ENCODE measurements at places on chromosomes 4 and X.

DNA sequence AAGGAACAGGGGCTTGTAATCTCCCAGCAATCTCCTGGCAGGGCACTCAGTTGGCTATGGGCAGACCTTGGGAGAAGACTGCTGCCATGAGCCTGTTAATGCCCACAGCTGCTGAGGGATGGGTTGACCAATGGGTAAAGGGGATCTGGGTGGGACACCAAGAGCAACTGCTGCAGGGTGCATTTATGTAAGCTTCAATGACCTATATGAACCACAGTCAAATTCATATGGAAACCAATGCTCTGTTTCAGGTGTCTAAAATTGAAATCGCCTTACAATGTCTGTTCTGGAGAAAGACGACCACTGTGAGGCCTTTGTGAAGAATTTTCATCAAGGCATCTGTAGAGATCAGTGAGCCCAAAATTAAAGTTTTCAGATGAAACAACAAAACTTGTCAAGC, 6.1 kb downstream of the EPGN start:
- no peak for DNase-seq

GRCh38 chr4:7224001-7224400, 31.7 kb downstream of the SORCS2 start:
- no peak for DNase-seq

DNA sequence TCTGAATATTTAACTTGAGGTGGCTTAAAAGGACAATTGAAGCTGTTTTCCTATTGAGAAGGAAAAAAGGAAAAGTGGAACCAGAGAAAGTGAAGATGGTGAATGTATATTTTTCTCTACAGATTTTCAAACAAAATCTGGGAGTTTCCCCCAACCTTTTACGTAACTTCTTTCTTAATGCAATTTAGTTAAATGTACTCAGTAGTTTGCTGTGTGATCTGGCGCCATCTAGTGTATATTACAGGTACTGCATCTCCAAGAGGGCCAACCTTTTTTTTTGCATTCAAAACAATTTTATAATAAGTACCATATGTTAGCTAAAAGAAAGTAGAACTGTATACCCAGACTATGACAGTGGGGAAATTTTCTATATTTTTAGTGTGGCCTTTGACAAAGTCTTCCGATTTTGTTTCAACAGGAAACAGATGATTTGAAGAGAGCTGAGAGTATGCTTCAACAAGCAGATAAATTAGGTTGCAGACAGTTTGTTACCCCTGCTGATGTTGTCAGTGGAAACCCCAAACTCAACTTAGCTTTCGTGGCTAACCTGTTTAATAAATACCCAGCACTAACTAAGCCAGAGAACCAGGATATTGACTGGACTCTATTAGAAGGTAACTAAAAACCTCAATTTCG, 82.0 kb downstream of the PLS3 start:
- DNase-seq: no peak

GRCh38 chrX:51053741-51054140, 143.2 kb downstream of the BMP15 start:
- no peak for DNase-seq

DNA sequence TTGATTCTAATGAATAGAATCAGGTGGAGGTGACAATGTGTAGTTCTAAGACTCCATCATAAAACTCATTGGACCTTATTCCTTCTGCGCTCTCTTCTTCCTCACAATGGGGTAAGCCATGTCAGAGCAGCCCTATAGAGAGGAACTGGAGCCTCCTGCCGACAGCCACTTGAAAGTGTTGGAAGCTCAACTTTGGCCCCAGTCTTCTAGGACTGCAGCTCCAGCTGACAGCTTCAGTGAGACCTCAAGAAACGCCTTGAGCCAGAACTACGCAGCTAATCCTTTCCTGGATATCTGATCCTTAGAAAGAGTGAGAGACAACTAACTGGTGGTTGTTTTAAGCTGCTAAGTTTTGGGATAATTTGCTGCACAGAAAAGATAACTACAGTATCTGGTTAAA, 22.1 kb upstream of the ADH7 start:
- no peak for DNase-seq

- DNase-seq: no peak
Measured at GRCh38 chrX:106950381-106950780, 30.2 kb downstream of the CLDN2 start.

DNA sequence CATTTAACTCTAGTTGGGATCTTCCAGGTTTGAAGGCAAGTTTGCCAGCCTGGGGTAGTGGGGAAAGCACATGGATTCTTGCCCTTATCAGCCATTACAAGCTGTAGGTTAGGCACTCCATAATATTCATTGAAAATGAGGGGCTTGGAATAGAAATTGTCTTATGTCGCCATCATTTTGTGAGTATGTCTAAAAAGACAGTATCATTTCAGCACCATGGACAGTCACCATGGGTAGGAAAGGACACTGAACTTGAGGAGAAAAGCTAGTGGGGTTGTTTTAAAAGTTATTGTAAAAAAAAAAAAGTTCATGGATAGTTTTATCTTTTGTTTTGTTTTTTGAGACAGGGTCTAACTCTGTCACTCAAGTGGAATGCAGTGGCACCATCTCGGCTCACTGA, 356.1 kb downstream of the HNRNPD start:
- no peak for DNase-seq

DNA sequence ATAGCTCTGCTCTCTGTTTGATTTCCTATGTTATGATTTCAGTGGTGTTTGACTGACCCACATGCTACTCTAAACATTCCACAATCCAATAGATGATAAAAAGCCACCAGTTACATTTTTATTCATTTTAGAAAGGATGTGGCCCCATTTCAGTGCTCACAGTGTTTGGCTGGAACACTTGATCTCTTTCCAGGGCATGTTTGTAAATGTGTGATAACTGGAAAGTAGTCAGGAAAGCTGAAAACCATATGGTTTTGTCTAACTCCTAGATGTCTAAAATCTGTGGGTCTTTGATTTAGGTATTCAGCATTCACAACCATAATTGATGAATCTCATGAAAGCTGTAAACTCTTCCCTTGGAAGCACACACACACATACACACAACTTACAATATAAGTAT, 904.9 kb upstream of the AGA start:
- no peak for DNase-seq

GRCh38 chrX:103338663-103339062, 8.6 kb downstream of the TCEAL7 start:
- DNase-seq: no peak

- no peak for DNase-seq
Measured at GRCh38 chr4:932713-933070, 432 bp downstream of the TMEM175 start.

GRCh38 chrX:11609109-11609508, 56.6 kb downstream of the ARHGAP6 start:
- no peak for DNase-seq

DNA sequence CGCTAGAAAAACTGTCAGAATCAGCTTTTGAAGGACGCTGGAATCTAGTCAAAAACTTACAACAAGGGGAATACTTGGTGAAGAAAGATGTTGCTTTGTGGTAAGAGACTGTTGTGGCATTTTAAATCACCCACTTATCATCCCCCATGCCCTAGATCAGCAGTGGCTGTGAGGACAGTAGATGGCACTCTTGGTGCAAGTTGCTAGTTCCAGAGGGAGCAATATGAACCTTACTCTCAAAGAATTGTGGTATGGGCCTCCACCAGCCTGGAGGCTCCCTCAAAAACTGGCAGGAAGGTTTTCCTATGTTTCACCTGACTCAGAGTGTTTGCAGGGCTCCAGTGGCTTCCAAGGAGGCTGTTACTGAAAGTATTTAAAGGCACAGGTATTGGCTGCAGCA, 37.7 kb upstream of the SLC16A2 start:
- no peak for DNase-seq

DNA sequence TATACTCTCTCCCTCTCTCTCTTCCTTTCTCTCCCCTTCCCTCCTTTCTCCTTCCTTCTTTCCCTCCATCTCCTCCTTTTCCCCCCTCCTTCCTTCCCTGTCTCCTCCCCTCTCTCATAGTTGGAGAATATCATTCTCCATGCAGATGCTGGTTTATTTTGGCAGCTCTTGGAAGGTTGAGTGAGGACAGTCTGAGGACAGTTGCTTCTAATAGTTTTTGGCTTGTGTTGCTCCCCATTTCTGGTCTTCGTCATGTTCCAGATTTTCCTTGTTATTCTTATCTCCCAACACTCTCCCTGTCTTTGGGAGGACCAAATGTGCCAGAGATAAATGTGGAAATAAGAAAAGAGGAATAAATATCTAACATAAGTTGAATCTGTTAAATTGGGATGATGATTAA, 263.0 kb downstream of the FRMPD4 start:
- DNase-seq: no peak

- DNase-seq: no peak
Measured at GRCh38 chrX:31012509-31013025, 59.3 kb downstream of the FTHL17 start.

DNA sequence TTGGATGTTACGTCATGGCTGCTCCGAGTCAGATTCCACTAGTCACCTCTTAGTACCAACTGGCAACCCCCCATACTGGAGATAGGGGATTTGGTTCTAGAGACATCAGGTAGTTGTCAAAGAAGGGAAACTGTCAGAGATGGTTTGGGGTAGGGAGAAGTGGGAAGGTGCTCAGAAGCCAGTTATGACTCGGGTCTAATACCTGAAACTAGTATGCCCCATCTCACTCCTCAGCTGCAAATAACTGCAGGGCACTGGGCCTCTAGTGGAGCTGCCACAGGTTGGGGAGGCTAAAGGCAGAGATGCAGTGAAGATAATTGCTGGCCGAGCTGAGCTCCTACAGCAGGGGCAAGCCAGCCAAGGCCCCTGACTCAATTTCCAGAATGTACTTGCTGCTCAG, 30.0 kb downstream of the OTUD6A start:
- DNase-seq: no peak

DNA sequence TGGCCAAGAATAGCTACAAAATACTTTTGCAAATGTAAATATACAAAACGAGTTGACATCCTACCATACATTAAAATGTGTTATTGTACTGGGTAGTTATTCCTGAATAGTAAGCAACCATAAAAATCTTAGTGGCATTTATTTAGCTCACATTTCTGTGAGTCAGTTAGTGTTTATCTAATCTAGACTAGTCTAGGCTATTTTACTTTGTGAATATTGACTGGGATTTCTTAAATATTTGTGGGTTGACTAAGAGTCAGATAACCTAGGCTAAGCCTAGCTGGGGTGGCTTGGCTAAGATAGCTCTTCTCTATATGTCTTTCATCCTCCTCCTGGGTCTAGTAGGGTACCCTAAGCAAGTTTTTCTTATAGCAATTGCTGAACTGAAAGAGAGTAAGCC, 543.8 kb upstream of the DIAPH2 start:
- no peak for DNase-seq

GRCh38 chr4:57055886-57056285, 54.3 kb downstream of the IGFBP7 start:
- DNase-seq: no peak

DNA sequence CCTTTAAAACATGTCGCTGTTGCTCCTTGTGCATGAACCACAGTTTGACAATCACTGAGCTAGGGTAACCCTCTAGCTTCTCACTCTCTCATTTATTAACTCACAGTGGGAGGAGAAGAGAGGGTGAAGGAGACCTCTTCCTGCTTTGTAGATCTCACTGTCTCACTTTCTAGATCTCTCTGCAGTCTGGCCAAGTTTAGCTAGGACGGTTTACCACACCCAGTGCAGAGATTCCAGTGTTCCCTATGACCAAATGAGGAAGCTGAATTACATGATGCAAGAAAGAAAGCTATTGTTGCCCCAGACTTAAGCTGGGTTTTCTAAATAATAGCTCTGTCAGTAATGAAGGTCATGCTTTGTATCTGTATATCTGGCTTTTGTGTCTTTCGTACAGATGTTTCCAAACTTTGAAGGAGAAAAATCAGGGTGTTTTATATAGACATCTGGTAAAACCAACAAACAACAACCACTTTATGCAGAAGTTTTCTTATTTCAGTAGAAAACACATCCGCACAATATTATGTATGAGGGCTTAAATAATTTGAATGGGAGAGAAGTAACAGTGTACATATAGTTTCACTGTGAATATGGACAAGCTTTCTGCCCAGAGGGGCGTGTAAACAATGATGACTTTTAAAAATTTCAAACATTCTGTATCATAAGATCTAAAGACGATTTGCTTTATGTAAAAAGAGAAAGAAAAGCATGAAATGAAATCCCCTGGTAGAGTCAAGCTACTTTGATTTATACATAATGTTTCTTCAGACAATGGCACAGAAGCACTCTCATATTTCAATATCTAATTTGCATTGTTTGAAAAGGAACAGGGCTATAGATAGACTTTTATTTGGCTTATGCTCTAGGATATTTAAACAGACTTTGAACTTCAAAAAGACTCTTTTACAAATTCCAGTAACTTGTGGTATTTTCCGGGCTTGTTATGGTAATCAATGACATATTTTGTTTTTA, 582.3 kb downstream of the FSTL5 start:
- no peak for DNase-seq

GRCh38 chrX:15947648-15948317, 93.2 kb upstream of the AP1S2 start:
- DNase-seq: no peak

DNA sequence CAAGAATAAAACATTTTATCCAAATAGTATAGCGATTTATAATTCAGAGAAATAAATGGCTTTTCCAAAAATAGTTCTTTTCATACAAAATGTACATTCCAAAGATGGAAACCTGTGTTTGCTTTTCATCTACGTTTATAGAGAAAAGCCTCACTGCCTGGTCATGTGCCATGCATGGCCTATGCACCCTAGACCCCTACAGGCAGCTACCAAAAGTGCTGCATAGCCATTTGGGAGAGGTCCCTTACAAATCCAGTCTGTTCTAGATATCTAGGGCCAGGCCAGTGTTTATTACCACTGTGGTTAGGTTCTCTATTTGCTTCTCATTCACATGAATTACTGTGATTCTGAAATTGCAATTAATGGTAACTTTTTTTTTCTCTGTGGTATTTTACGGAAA, 17.2 kb downstream of the HMGB2 start:
- no peak for DNase-seq

- DNase-seq: no peak
Measured at GRCh38 chr4:7803371-7803770, 136.3 kb downstream of the AFAP1 start.

GRCh38 chr4:44493924-44494323, 45.3 kb upstream of the KCTD8 start:
- no peak for DNase-seq

- no peak for DNase-seq
Measured at GRCh38 chr4:55023030-55023429, 102.4 kb downstream of the KDR start.

- no peak for DNase-seq
Measured at GRCh38 chrX:124242131-124242530, 90.3 kb upstream of the TEX13D start.

DNA sequence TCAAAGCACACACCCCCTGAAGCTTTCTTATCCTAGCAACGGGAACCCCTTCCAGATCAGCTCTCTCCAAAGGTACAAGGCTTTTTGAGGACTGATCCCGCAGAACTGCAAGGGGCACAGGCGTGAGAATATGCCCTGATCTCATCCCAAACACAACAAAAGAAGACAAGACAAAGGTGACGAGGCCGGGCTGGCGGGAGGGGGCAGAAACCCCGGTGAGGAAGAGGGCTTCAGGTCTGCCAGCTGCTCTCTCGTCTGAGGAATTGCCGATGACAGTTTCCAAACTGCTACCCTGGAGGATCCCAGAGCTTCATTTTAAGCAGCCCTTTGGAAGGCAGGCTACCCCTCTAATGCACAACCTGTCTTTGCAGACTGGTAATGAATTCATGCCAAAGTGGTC, 3.4 kb downstream of the HCFC1 start:
- DNase-seq: no peak

- no peak for DNase-seq
Measured at GRCh38 chrX:49079489-49080428, at the start of gene WDR45. Gene WDR45, minus strand, starts transcription at chrX:49079887. Its CDS starts 1,792 bp downstream, at chrX:49078095.

- no peak for DNase-seq
Measured at GRCh38 chr4:151276787-151277562, at the start of gene PRSS48. Gene PRSS48, plus strand, starts transcription at chr4:151277161. Its CDS starts 12 bp downstream, at chr4:151277173.

Data from epithelial cell of proximal tubule (primary cell).